Stimulated activated CD4-positive, alpha-beta T cell treated with anti-CD3 and anti-CD28 coated beads, Interleukin-1b, Interleukin-23, amount 100 ng/mL, for 48 hours (primary cell): ENCODE measurements at places on chromosomes 12 and 14.

- DNase-seq = no peak
Measured at GRCh38 chr12:64085154-64085553, 136.9 kb downstream of the KICS2 start.

- DNase-seq = no peak
Measured at GRCh38 chr14:90321891-90322290, 9.8 kb downstream of the NRDE2 start.

GRCh38 chr14:58292187-58292586 is 6.2 kb upstream of the ARID4A start:
- DNase-seq = no peak

- DNase-seq = no peak
Measured at GRCh38 chr12:95096852-95097251, 23.4 kb upstream of the NR2C1 start.

GRCh38 chr12:8014836-8015235 is 17.7 kb upstream of the FOXJ2 start:
- no peak for DNase-seq

DNA sequence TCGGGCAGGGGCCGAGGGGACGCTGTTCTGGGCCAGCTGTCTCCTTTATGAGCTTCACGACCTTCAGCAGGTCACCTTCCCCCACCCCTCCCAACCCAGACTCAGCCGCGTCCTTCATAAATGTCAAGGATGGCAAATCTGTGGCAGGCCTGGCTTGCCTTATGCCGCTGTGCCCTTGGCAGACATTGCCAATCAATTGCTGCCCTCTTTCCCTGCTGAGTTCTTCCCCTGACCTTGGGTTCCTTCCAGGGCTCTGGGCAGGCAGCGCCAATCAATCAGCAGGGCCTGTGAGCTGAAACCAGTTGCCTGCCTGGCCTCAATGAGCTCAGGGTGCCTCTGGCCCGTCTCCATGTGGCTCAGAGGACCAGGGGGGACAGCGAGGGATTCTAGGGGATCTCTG is 7.7 kb downstream of the FAM222A start:
- no peak for DNase-seq

DNA sequence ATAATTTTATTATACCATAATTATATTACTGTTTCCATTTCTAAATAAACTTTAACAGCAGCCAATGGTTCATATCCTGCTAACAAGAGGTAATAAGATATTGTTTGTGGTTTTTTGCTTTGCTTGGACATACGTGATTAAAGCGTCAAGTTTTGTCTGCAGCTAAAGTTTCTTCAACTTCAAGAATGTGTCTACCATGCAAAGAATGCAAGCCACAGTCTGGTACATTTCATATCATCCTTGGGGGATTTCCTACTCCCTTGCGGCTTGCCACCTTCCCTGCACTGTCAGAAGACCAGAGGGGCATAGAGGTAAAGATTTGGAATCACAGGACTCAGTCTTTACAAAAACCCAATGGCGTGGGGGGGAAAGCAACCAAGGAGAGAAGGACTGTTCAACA is 125.2 kb downstream of the MED13L start:
- no peak for DNase-seq

DNA sequence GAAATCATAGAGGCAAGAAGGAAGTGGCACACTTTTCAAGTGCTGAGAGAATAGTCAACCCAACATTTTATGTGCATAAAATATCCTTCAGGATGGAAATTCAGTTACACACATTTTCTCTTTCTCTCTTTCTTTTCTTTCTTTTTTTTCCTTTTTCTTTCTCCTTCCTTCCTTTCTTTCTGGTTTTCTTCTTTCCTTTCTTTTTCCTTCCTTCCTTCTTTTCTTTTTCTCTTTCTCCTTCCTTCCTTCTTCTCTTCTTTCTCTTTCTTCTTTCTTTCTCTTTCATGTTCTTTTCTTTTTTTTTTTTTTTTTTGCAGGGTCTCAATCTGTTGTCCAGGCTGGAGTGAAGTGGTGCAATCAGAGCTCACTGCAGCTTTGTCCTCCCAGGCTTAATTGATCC is 38.7 kb upstream of the OR5AU1 start:
- DNase-seq = no peak

DNA sequence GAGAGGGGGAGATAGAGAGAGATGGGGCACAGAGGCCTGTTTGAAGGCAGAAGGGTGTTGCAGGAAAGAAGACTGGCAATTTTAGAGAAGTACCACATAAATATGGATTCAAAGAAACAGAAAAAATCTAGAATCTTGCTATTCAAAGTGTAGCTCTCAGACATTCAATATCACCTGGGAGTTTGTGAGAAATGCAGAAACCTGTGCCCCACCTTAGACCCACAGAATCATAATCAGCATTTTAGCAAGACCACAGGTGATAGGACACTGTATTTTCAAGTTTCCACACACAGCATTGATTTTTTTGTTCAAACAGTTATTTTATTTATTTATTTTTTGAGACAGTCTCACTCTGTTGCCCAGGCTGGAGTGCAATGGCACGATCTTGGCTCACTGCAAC is 3.3 kb downstream of the NEDD8 start:
- DNase-seq = no peak

DNA sequence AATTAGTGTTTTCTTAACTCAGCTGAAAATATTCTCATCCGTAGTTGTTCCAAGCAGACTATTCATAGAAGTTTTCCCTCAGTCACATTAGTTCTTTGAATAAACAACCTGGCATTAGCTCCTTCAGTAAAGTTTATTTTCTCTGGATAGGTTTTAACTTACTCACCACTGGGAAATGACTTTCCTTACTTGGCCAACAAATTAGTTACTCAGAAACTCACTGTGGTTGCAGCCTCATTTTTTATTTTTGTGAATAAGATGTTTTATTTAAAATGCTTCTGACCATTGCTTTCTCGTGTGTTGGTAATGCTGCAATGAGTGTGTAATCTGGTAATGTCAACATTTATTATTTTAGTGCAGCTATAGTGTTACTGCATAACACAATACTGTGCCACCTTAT is 74.9 kb downstream of the NOVA1 start:
- no peak for DNase-seq

DNA sequence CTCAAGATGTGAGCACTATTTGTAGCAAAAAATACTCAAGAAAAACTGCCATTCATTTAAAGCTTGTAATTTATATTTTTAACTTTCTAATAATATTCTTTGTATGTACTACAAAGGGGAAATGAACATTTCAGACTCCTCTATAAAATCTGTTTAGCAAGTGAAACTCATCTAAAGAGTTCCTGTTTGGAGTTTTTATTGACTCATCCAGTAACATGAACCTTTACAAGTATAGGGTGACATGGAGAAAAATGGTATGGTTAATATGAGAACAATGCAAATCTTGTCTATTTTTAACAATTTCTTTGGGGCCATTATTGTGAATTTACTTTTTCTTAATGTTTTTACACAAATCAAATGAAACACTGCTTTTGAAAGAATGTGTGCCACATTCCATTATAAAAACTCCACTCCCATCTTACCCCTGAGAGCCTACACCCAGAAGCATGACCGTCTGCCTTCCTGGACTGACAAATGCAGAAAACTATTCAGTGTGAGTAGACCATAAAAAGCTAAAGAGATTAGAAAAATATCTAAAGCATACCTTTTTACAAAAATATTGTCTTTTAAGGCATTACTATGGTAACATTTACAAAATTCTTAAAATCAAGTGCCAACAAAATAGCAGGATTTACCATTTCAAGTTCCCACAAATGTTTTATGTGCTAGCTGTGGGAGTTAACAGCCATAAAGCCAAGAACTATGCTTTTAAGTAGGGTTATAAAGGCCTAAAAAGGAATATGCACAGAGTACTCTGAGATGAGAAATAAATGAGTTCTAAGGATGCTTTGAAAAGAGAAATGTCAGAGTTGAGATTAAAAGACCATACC is 144.0 kb downstream of the ADAMTS20 start:
- DNase-seq = no peak
